ENCODE measurements at places on chromosomes 3 and 15.

DNA sequence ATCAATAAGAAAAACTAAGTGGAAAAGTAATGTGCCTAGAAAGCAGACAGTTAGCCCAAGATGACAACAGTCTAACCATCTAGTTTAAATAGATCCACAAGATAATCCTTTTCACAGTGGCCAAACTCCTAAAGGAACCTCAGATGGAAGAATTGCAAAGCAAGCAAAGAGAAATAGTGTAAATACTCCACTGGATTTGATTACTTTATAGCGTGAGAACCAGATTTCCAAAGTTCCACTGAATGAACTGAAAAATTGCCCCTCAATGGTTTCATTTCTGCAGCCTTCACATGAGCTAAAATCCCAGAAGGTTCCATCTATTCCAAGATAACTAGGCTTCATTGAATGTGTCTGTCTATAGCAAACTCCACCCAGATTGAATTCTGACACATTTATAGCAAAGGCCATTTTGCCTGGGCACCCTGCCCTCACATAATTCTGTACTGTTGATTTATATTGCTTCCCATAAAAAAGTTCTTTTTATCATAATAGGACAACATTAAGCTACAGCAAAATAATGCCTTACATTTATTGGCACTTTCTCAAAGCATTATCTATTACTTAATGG lies 129.7 kb upstream of the THBS1 start:
- no peak for DNase-seq

- DNase-seq, result no peak
Observed at GRCh38 chr3:152472672-152472954, 203.9 kb downstream of the MBNL1 start.

DNA sequence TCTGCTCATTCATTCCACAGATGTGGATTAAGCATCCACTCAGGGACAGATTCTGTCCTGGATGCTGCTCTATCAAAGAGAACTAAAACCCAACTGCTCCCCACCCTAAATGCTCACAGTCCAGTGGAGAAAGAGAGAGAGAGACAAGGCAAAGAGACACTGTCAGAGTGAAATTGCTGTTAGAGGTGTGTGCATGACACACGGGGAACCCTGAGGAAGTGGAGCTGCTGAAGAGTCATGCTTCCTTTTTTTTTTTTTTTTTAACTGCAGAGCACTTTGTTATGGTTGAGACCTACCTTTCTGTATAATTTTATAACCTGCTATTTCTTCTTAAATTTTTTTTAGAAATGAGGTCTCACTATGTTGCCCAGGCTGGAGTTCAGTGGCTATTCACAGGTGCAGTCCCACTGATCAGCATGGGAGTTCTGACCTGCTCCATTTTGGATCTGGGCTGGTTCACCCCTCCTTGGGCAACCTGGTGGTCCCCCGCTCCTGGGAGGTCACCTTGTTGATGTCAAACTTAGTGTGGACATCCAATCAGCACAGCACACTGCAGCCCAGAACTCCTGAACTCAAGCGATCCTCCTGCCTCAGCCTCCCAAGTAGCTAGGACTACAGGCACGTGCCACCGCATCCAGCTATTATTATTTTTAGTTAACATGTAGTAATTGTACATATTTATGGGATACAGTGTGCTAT lies 18.2 kb upstream of the PSTPIP1 start:
- DNase-seq, result peak; percentile 70

DNA sequence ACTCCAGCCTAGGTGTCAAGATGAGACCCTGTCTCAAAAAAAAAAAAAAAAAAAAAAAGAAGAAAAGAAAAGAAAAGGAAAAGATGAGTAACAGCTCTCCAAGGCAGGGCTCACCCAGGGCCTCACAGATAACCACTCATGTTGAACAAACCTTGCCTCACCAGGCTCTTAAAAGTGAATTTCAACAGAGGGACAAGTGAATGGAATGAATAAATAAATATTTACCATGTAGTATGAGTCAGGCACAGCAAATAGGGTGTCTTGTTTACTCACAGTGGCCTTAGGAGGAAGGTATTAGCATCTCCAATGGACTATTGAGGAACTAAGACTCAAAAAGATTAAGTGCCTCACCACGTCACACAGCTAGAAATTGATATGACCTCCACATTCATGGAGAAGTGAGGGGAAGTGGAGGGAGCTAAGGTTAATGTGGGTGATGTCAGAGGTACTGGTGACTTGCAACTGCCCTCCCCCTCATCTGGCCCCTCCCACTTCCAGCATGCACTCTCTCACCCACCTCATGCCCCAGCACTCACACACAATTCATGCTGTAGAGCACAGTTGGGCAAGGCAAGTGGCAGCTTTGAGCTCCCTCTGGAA lies 255.5 kb downstream of the UACA start:
- no peak for DNase-seq

- DNase-seq, result no peak
Observed at GRCh38 chr3:50190936-50191660, at the start of gene GNAT1. Gene GNAT1 (plus strand): TSS chr3:50191610. CDS start chr3:50191726, 116 bp downstream.

DNA sequence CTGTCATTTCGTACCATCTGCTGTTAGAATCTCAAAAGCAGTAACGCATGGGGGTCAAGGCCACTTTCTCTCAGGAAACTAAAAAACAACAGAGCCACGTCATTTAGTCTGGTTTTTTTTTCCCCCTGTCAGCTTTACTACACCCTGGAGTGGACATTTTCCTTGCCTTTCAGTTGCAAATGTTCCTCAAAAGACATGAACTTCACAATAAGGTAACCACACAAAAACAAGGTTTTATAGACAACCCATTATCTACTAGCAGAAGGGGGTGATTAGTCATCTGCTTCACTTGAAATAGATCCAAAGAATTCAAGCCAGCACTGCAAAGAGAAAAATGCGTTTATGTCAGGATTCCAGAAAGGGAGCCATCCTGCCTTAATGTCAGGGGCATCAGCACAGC lies 171.8 kb upstream of the CDIN1 start:
- no peak for DNase-seq

- no peak for DNase-seq
Observed at GRCh38 chr3:171431550-171431949, 28.7 kb downstream of the TNIK start.

DNA sequence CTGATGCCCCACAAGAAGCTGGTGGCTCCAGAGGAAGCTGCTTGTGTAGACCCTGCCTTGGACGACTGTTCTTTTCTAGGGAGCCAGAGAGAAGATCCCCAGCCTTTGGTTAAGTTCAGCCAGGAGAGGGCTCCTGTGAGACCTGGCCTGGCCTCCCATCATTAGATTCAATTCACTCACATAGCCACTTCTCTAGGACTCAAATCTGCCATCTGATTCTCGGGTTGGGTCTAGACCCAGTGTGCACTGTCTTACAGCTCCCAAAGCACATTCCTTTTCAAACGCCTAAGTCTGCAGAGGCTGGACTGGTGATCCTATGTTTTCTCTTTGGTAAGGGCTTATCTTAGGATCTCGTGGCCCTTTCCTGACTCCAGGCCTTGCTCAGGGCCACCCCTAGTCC lies 81.7 kb upstream of the NPHP3 start:
- no peak for DNase-seq

DNA sequence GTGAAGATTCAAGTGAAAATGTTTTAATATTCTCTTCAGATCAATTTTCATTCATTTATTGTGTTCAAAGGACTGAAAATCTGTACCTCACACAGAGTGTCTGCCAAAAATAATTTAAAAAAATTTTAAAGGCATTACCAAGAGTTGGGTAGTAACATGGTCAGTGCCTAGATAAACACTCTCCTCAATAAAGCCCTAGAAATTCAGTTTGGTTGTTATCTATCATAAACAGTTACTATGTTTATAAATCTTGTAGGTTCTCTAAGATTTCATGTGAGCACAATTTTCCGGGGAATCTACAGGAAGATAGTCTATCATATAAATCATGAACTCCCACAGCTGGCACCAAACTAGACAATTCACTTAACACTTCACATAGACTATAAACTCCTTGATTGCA lies 128.6 kb downstream of the GSK3B start:
- DNase-seq, result no peak

GRCh38 chr3:151722856-151723255 lies 10.9 kb upstream of the AADACL2 start:
- DNase-seq, result no peak

GRCh38 chr3:128532012-128532983 lies 39.3 kb upstream of the GATA2 start:
- DNase-seq, result no peak

GRCh38 chr15:73601451-73602445 lies 31.4 kb downstream of the NPTN start:
- DNase-seq, result no peak

GRCh38 chr15:81886591-81886990 lies 159.2 kb downstream of the MEX3B start:
- DNase-seq, result no peak

GRCh38 chr3:184148076-184148475 lies 7.1 kb upstream of the DVL3 start:
- DNase-seq, result no peak

DNA sequence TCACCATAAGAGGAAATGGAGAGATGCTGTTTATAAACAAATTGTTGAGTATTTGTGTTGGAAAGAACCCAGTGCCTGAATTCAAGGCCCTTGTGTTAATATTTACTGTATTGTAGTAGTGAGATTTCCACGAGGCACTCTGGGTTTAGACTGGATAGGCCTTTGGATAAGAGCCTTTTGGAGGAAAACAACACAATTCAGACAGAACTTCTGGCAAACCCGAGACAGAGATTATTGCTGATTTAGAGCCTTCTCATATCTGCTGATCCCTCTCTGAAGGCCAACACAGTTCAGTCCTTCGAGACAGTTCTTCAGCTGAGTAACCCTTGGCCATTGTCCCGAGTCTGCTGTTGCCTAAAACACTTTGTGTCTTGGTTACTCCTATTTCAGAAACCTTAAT lies 55.7 kb downstream of the LMCD1 start:
- DNase-seq, result no peak

GRCh38 chr3:69665026-69665737 lies 74.1 kb upstream of the MITF start:
- DNase-seq, result no peak

DNA sequence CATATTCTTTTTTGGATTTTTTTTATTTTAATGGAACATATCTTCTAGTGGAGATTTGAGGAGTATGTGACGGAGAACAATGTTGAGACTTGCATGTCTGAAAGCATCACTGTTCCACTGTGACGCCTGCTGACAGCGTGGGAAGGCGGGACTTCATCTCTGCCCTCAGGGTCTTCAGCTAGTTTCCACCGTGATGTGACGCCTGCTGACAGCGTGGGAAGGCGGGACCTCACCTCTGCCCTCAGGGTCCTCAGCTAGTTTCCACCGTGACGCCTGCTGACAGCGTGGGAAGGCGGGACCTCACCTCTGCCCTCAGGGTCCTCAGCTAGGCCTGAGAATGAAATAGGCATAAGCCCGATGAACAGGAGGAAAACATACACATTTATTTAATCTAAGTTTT lies 70.7 kb downstream of the LMLN start:
- no peak for DNase-seq

GRCh38 chr3:157859541-157859940 lies 246.7 kb downstream of the SHOX2 start:
- DNase-seq, result no peak

DNA sequence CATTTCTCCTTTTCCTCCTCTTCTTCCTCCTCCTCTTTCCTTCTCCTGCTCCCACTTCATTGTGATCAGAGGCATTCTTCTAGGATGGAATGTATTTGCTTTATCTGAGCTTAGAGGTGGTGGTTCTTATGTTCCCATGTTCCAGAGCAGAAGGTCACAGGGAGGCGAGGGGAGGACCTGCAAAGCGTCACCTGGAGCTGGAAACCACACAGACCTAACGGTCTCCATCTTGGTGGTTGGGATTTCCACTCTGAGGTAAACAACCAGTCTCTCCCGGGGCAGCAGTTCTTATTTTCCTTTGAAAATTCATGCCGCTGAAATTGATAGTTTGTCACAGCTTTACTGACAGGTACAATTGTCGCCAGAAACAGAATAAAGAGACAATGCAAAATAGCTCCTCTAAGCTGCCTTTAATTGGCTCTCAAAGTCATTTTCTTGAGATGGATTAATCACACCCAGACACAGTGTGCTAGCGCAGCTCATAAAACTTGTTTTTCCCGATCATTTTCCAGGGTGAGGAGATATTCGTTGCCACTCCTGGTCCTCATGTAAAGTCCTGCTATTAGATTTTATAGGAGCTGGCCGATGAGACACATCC lies 16.9 kb upstream of the AGBL1 start:
- no peak for DNase-seq

- DNase-seq, result no peak
Observed at GRCh38 chr15:75215107-75216004, 13.7 kb downstream of the C15orf39 start.

Measured in activated CD4-positive, alpha-beta T cell treated with anti-CD3 and anti-CD28 coated beads, Interleukin-2, amount 50 U/mL, for 16 hours (primary cell).